Muscle of arm (tissue), 14 donors: ENCODE measurements at places on chromosomes 1 and 21. TPM values are rescaled to one million over a fixed set of nuclear protein-coding genes. Genes with fewer than 3 reads are reported as not detected.
A peak's percentile ranks its signal among the peaks of the same experiment; 100 is the strongest.

GRCh38 chr1:211619033-211619996 lies 40.4 kb upstream of the SLC30A1 start:
- DNase-seq: no peak

DNA sequence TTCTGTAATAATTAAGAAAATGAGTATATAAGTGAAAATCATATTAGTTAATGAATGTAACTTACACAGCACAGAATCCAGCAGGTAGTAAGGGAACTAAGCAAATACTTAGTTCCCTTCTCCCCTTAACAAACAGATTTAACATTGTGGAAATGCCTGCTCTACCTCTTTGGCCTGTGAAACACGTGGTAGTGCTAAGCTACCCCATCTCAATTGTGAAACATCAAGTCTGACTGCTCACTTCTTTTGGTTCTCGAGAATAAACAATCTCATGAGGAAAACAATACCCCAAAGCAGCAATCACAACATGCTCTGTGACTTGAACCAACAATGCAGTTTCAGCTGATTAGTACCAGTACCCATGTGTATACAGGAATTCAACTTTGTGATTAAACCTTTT lies 4.7 kb downstream of the MYSM1 start:
- no peak for DNase-seq

DNA sequence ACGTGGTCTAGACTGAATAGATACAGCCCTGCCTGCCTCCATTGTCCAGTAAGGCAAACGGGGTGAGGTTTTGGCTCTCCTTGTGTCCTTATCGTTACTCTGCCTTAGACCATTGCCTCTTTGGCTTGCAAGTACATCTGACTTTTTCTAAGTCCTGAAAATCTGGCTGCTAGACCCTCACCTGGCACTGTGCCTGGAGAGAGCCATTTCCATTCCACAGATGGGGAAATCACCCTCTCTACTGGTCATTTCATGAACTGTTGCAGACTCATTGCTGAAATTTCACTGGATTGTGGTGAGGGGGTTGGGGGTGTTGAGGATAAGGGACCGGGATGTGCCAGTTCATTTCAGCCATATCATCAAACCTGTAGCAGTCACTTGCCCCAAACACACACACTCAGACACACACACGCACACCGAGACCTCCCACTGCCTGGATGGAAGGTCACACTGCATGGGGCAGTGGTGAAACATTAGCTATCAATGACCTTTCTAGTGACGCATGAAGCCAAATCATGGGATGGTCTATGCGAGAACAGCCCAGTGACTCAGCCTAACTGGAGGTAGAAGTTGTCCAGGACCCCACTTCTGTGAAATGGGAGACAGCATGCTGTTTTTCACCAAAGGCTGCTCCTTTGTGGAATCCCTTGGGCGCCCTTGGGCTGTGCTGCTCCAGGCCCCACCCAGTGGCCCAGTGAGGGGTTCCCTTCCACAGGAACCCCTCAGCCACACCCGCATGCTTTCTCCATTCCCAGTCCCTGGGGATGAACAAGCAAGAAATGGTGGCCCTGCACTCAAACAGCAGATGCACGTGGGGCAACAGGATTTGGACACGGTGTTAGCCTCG lies 34.9 kb upstream of the VASH2 start:
- peak; percentile 91 for DNase-seq

GRCh38 chr1:177780096-177780700 lies 189.7 kb downstream of the SEC16B start:
- DNase-seq: peak; percentile 17

- DNase-seq: no peak
These were observed 88.6 kb downstream of the ZSWIM5 start for GRCh38 chr1:45117766-45118165.

- no peak for DNase-seq
These were observed 88.5 kb upstream of the VAV3 start for GRCh38 chr1:108053270-108054013.

GRCh38 chr1:231357831-231358354 lies 19.8 kb downstream of the SPRTN start:
- peak; percentile 54 for DNase-seq

The RAB42 gene
- 10.1 TPM for polyA plus RNA-seq

GRCh38 chr1:6133146-6133895 lies 46.8 kb downstream of the CHD5 start:
- no peak for DNase-seq

The SFT2D2 gene
- 10.9 TPM for polyA plus RNA-seq

The VWA1 gene
- 41.7 TPM for polyA plus RNA-seq

DNA sequence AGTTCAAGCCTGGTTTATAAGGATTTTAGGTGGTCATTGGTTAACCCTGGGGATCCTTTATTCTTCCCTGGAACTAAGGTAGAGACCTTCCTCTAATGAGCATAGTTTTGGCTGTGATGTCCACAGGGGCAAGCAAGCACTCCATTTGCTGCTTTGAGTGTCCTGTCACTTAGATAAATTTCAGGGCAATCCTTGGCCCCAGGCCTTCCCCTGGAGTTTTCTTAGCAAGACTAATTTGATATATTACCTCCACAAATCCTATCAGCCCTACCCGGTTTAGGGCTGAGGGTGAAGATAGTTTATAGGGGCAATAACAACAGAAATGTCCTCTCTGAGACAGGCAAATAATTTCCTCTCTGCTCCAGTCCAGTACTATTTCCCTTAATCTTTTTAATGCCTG lies 166.6 kb downstream of the CYYR1 start:
- no peak for DNase-seq

The IL19 gene
- not detected for polyA plus RNA-seq
